Activated CD4-positive, CD25-positive, alpha-beta regulatory T cell (primary cell): ENCODE measurements at places on chromosomes 1 and 21.

DNA sequence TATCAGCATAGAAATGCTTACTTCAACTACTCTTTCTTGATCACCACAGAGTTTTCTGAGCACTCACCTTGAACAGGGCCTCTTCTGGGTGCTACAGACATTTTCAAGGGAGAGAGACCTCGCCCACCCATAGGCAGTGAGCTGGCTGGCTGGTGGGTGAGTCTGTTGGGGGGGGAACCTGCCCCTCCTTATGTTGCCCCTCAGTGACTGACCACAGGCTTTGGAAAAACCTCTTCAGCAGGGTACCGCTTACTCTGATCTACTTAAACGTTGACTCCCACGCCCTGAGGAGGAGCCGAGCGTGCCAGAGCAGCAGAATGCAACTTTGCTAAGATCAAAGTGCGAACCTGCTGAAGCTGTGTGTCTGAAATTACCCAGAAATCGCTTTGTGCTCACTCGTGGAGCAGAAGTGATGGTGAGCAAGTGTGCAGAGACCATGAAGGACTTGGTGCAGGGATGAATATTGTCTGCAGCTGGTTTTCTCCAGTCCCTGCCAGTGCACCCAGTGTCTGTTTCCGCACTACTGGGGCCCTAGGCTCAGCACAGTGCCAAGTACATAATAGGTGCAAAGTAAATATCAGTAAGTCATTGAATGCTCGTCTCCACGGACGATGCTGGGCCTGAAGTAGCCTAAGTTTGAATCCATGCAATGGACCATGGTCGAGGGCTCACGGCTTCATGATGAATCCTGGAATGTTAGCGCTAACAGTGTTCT, 158.7 kb upstream of the IRF2BP2 start:
- DNase-seq, result no peak

GRCh38 chr1:25644962-25645361, 28.4 kb downstream of the MAN1C1 start:
- no peak for DNase-seq

- DNase-seq, result no peak
Observed at GRCh38 chr1:61635557-61635956, 89.4 kb downstream of the TM2D1 start.

DNA sequence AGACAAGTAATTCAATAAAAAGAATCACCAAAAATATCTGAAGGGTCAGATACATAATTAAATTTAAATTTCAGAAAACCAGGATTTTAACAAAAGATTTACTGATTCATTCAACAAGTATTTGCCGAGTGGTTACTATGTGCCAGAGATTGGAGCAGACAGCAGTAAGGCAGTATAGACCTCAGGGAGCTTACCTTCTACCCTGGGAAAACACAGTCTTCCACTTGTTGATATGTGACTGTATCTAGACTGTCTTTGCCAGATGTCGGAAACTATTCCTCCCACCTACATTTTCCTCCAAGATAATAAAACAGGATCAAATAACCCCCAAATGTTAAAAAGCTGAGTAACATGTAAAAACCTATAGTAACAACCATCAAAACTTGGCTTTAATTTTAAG, 6.2 kb downstream of the HNRNPR start:
- DNase-seq, result no peak

DNA sequence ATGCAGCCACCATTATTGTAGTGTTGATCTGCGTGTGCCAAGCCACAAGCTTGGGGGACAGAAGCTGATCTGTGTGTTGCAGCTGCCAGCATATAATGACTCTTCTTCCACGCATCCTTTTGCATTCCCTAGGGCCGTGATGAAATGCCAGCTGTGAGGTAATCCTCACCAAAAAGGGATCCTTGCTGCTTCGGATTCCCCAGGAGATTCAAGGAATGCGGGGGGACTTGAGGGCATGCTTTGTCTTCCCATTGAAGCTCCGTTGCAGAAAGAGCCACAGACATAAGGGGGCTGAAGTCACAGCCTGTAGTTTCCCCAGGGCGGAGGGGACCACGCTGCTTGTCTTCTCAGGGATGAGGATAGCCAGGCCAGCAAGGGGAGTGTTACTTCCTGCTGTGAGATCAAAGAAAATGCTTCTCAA, 281.6 kb upstream of the FMN2 start:
- no peak for DNase-seq

DNA sequence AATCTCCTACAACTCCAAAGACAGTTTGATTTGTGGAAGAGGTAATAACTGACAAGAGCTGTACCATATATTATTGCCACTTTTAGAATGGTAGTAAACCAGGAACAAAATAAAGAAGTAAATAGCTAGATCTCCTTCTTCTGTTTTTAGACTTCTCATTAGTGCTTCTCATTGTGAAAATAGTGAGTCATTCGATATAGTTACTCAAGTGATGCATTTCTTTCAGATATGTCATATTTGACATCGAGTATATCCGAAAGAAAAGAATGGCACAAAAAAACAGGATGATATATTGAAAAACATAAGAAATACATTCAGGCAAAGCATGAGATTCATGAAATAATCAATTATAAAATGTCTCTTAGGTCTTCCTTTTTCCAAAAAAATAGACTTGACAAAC, 1346.1 kb downstream of the BRINP3 start:
- DNase-seq, result no peak

GRCh38 chr1:199029855-199030254, 391.0 kb downstream of the PTPRC start:
- DNase-seq, result no peak

DNA sequence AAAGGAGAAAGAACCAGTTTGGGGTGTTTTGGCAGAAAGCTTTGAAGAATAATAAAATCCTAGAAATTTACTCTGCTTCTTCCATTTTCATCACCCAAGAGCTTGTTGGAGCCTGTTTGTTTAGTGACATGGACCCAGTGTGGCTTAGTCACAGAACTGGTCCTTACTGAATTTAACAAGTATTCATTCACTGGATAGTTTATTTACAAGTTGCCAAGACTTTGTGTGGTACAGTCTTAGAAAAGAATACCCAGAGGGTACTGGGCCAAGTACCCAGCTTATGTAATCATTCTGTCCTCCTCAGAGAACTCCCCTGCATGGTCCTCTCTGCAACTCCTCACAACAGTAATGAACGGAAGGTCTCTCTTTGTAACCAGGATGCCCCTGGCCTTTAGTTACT, 16.4 kb downstream of the RAB4A start:
- DNase-seq, result no peak

DNA sequence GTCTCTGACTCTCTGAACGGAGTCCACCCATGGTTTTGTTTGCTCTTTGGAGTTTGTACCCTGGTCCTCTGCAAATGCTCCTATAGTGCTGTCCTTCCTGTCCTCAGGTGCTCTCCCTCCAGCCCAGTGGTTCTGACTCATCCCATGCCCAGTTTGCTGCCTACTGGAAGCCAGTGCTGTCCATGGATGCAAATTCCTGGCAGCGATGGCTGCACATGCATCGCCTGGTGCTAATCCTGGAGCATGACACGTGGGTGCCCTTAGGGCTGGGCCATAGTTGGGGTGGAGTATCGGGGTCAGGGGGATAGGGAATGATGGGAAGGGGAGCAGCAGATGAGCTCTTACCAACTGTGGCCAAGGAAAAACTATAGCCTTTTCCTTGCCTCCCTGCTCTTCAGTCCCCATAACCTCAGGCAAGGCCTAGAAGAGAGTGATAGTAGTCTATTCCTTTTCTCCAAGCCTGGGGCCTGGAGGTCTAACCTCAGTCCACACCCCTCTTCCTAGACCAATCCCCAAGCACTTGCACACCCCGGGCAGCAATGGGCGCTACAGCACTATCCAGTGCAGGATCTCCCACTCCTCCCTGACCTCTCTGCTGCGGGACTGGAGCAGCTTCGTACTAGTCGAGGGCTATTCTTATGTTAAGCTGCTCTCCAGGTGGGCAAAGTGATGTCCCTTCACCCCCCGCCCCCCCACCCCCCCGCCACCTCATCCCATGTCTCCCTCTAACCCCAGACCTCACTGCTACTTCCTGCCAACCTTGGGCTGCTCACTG, 31.6 kb downstream of the HYI start:
- DNase-seq, result no peak

- no peak for DNase-seq
Observed at GRCh38 chr1:117599286-117600221, 6.3 kb upstream of the TENT5C start.

GRCh38 chr1:31658721-31659120, 14.0 kb upstream of the PEF1 start:
- no peak for DNase-seq

- no peak for DNase-seq
Observed at GRCh38 chr1:155946633-155947219, 5.3 kb downstream of the RXFP4 start.

DNA sequence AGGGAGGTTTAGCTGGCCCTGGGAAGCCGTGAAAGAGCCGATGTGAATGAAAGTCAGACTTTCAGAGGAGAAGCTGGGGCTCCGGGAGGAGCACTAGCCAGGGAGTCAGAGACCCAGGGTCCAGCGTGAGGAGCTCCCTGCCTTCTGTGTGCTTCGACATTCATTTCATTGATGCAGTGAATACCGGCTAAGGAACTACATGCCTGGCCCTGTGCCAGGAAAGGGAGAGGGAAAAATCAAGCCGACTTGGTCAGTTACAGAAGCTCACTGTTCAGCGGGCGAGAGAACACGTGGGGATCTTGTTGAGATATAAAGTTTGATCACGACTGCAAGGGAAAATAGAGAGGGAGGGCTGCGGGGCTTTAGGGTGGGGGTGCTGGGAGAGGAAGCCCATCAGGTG, 76.7 kb upstream of the RUNX3 start:
- DNase-seq, result no peak

- no peak for DNase-seq
Observed at GRCh38 chr1:191572479-191572878, 585.8 kb upstream of the RGS18 start.

DNA sequence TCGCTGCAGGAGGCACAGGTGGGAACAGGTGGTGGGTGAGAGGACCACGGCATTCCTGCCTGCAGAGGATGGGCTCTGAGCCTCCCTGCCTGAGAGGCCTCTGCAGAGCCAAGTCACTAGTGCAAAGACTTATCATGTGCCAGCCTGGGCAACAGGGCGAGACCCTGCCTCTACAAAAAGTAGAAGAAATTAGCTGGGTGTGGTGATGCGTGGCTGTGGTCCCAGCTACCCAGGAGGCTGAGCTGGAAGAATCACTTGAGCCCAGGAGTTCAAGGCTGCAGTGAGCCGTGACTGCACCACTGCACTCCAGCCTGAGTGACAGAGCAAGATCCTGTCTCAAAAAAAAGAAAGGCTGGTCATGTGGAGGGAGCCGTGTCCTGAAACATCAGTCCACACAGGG, 46.4 kb downstream of the PKNOX1 start:
- DNase-seq, result no peak

GRCh38 chr1:203189951-203190352, 3.4 kb upstream of the CHI3L1 start:
- DNase-seq, result no peak

DNA sequence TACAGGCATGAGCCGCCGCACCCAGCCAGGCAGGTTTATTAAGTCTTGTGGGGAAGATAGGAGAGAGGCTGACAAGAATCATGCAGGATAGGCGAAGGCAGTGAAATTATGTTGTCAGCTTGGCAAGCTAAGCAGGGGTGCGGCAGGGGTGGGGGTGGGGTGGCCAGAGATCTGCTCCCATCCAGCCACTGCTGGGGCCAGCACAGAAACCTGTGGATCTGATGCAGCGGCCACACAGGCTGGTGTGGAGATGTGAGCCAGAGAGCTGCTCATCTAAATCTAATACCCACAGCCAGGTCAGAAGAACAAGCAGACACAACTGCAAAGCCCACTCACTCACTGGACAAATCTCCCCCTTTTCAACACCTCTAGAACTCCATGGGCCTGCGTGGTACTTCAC, 68.7 kb downstream of the KCTD3 start:
- DNase-seq, result no peak

DNA sequence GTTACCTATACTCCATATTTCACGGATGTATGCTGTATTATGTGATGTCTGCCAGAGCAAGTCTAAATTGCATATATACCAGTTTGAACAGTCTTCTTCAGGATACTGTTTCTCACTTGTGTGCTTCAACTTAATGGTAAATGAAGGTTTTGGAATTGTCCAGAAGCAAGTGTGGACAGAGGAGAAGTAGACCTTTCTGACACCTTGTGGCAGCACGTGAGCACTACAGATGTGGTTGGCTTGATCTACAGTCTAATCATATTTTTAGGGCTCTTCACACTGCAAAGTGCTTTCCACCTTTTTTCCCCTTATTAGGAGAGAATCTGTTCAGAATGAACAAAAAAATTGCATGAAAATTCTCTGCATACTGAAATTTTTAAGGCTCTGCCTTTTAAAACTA, 10.9 kb downstream of the MORC3 start:
- no peak for DNase-seq

GRCh38 chr21:15052459-15052763, 12.4 kb downstream of the NRIP1 start:
- DNase-seq, result no peak

GRCh38 chr1:9529190-9529589, 10.1 kb upstream of the SLC25A33 start:
- no peak for DNase-seq

GRCh38 chr1:31373897-31374486, 1.1 kb upstream of the FABP3 start:
- DNase-seq, result no peak

GRCh38 chr1:44239331-44239960, 26.2 kb downstream of the DMAP1 start:
- no peak for DNase-seq

- DNase-seq, result no peak
Observed at GRCh38 chr21:45981151-45982091, at the start of gene COL6A1. Gene COL6A1, plus strand, starts transcription at chr21:45981770. Its CDS starts 81 bp downstream, at chr21:45981851.

DNA sequence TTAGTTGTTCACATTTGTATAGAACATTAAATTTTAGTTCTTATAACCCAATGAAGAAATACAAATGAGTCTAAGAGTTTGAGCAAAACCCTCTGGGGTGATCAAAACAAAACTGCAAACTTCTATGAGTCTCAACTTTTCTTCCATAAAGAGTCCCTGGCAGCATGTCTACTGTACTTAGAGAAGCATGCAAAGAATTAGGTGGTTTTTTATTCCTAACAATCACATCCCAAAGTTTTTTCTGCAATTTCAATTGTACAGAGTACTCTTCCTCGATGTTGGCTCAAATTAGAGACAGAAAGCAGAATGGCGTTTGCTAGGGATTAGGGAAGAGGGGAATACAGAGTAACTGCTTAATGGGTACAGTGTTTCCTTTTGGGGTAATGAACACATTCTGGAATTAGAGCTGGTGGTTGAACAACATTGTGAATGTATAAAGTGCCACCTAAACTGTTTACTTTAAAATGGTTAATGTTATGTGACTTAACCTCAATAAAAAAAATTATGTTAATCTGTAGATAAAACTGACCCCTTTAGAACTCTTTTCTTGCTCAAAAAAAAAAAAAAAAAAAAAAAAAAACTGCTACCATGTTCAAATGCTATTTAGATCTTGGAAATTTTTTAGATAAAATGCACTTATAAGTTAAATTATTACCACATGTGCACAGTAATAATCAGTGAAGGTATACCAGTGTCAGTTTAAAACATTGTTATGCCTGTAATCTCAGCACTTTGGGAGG, 4.8 kb downstream of the RC3H1 start:
- DNase-seq, result no peak

DNA sequence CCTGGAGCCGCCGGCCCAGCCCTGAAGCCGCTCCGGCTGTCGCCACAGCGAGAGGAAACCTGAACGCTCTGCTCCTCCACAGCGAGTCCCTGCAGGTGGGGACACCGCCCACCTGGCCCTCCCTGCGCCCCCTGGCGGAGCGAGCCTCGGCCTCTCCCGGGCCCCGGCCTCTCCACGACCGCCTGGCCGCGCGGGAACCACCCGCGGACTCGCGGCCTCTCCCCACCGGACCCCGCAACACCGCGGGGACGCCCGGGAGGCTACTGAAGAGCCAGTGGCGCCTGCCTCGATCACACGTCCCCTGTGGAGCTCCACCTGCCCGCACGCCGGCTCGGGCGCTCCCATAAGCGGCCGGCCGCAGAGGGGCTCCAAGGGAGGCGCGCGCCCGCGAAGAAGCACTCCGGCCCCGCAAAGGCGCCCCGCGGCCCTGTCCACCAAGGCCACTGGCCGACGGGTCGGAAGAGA, 109.6 kb downstream of the KCNN3 start:
- peak; percentile 76 for DNase-seq
